ENCODE measurements at places on chromosomes 6 and 20. TPM values are rescaled to one million over a fixed set of nuclear protein-coding genes. Genes with fewer than 3 reads are reported as not detected.

GRCh38 chr6:165817771-165818170, 154.7 kb upstream of the PDE10A start:
- no peak for DNase-seq
- no peaks in the 10 kb centered on the region for H3K36me3 ChIP-seq
- no peak overlapping the region for H3K4me3 ChIP-seq
- H3K27me3 ChIP-seq, result no peaks in the 10 kb centered on the region
- H3K27ac ChIP-seq, result peak overlapping the region; percentile 22
- H3K4me1 ChIP-seq, result peaks cover 15% of the 10 kb centered on the region

DNA sequence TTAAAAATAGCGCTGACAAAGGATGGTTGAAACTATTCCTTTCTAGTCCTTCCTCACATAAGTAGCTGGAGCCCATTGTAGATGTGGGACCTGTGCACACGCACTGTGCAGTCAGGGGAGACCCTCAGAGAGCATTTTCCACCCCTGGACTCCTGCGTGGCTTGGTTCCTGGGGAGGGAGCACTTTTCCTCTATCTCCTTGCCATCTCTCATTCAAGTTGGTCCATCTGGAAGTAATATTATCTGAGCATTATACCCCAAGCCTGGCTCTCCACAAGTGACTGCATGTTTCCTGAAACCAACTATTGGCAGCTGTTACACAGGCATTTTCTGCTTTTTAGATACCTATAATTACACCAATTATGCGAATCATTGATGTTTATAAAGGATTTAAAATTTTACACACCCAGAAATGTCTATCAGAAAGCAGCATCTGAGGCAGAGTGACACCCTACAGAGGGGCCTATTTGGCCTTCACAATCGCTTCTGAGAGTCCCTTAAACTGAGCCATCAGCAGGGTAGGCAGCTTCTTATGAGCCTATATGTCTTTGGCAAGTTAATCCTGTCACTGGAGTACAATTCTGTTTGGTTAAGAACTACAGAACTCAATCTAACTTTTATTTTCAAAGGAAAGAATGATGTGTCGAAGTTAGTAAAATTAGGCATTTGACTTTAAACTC, 18.7 kb downstream of the SOX4 start:
- no peaks in the 10 kb centered on the region for H3K27me3 ChIP-seq
- H3K27ac ChIP-seq, result no peak overlapping the region
- no peaks in the 10 kb centered on the region for H3K4me1 ChIP-seq

The KIF25 gene
- total RNA-seq, result 0.59 TPM

GRCh38 chr6:2982426-2983117, 11.2 kb upstream of the SERPINB6 start:
- no peaks in the 10 kb centered on the region for H3K27me3 ChIP-seq
- no peak for DNase-seq
- H3K4me3 ChIP-seq, result no peak overlapping the region
- no peak overlapping the region for H3K27ac ChIP-seq

The FKBP1A gene
- 210 TPM for total RNA-seq

GRCh38 chr6:167479901-167480648, 155.2 kb downstream of the TTLL2 start:
- no peak overlapping the region for H3K27ac ChIP-seq
- no peak overlapping the region for H3K4me3 ChIP-seq
- H3K27me3 ChIP-seq, result no peaks in the 10 kb centered on the region
- H3K36me3 ChIP-seq, result no peaks in the 10 kb centered on the region

The BPI gene
- total RNA-seq, result not detected

The SLC32A1 gene
- total RNA-seq, result 0.24 TPM

The SPDEF gene
- 0.15 TPM for total RNA-seq

All from H9 (cell line).